ENCODE measurements at places on chromosomes 3 and 15.

GRCh38 chr15:57895291-57895690 is 170.2 kb downstream of the ALDH1A2 start:
- no peak for DNase-seq

GRCh38 chr15:86353213-86353612 is 273.5 kb downstream of the AGBL1 start:
- DNase-seq: no peak

DNA sequence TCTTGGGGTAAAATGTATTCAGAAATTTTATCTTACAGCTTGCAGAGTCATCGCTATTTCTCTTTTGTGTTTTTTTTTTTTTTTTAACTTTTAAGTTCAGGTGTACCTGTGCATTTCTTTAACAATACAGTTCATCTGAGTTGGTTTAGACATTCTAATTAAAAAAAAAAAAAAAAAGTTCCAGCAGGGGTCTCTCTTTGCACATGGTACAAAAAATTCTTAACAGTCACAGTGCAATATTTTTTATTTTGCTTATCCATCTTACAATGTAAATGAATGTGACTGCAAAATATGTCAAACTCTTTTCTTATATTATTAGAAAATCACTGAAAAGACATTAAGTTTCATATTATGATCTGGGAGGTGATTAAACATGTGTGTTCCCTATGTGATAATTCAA is 47.5 kb upstream of the SLC9A9 start:
- DNase-seq: no peak

GRCh38 chr15:73796331-73796831 is 43.2 kb upstream of the INSYN1 start:
- DNase-seq: no peak

DNA sequence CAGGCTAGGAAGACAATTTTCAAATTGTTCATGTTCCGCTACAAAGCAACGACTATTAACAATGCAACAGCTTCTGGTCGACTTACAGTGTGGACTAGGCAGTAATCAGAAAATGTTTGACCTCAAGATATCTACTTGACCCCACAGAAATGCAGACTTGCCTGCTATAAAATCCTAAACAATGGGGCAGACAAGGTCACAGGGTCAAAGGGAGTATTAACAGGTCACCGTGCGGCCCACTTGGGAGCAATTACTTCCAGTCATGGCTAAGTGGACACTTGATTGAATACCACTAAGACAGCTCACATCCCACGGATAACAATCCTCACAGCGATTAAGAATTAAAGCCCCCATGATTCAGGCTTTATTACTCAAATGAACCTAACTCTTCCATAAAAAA is 58.9 kb downstream of the FOXP1 start:
- no peak for DNase-seq

- DNase-seq: no peak
Measured at GRCh38 chr3:167054926-167055325, 325.2 kb downstream of the ZBBX start.

- no peak for DNase-seq
Measured at GRCh38 chr15:67762610-67763368, 62.5 kb upstream of the SKOR1 start.

GRCh38 chr3:197600796-197601565 is 45.2 kb upstream of the BDH1 start:
- DNase-seq: no peak

DNA sequence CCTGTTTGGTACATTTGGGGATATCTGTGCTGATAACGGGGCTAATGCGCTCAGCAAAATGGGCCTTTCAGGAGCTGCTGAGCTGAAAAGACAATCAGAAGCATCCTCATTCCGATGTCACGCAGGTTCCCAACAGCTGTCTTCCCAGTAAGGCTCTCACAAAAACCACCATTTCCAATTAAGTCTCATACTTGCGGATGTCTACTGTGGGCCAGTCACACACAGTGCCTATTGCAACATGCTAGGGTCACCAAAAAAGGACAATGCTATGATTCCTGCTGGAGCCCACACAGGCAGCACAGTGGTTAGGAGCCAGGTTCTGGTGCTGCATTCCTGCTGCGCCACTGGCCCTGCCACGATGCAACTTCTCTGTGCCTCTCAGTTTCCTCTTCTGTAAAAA is 16.4 kb upstream of the LDHAL6B start:
- no peak for DNase-seq

DNA sequence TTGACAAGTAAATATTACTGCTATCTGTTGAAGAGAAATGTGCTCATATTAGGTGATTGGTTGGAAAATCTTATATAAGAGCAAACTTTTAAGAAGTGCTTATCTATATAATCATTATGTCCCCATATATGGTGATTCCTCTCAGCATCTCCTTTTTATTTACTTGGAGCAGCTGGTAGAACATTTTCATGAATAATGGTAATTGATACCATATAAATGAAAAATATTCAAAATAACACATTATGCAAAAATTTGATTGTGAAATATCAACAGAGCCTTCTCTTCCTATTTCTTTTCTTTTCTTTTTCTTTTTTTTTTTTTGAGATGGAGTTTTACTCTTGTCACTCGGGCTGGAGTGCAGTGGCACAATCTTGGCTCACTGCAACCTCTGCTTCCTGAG is 56.2 kb downstream of the ROBO2 start:
- no peak for DNase-seq

GRCh38 chr15:100781961-100782530 is 97.6 kb upstream of the ALDH1A3 start:
- no peak for DNase-seq

GRCh38 chr15:70276401-70276800 is 178.7 kb upstream of the TLE3 start:
- no peak for DNase-seq

GRCh38 chr3:146468234-146468633 is 1.1 kb downstream of the PLSCR2 start:
- DNase-seq: no peak

DNA sequence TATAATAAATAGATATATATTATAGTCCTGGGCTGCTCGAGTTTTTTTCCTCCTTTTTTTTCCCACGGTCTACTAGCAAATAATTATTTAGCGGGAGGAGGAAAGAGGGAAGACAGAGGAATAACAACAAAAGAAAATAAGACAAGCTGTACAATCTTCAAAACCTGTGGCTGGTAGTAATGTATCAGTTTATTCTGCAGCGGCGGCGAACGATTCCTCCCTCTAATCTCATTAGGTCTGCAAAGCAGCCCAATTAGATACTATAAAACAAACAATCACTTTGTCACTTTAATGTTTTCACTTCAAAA is 390 bp upstream of the TLE3 start:
- DNase-seq: no peak
